Activated CD8-positive, alpha-beta memory T cell treated with anti-CD3 and anti-CD28 coated beads, Interleukin-2, amount 10 ng/mL, durations not matched to agents 7 days and 5 days (primary cell): ENCODE measurements at places on chromosomes 4 and X.

DNA sequence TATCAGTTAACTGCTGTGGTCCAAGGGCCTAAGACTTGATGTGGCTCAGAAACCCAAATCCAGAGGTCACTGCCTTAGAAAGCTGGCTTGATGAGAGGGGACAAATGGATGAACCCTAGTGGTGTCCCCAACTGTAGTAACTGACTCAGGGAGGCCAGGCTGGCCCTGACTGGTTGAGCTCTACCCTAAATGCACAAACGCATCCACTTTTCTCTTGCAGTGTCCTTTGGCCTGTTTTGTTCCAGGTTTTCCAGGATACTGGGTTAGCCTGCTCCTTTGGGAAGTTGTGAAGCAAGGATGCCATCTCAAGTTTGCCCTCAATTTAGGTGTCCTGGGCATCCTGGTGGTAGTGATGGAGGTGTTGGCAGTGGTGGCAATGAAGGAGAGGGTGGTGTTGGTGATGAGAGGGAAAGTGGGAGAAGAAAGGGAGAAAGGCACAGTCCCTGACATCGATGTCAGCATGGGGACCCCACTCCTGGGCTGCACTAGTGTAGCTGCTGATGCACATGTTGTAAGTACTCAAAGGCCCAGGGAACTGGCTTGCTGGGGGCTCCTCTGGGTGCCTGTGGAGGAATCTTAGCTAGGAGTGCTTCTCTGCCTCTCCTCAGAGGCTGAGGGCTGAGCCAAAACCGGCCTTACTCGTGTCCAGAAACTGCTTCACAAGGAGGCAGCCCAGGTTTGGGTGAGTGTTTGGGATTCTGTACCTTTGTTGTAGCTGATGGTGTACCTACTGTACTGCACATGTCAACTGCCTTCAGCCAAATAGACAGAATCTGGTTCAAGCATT lies 2.9 kb upstream of the HAND2 start:
- no peak for DNase-seq

- no peak for DNase-seq
Measured at GRCh38 chr4:29051381-29051965, 1668.7 kb upstream of the PCDH7 start.

GRCh38 chr4:89773805-89774204 lies 63.2 kb downstream of the SNCA start:
- no peak for DNase-seq

GRCh38 chrX:53324803-53325202 lies 43.4 kb upstream of the IQSEC2 start:
- no peak for DNase-seq

DNA sequence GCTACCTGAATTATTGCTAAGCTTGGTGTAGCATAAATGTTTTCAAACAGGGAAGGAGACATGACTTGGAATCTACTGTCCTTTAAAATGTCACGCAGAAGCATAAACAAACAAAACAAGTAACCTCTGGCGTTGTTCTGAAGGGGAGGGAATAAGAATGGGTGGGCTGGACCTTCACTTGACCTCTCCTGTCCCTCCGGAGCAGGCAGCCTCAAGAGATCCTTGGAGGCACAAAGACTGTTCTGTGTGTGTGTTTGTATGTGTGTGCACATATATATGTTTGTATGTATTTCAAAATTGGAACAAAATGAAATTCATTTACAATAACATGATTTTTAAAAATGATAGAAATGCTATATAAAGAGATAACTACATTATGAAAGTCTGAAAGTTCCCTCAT lies 91.3 kb upstream of the DCLK2 start:
- no peak for DNase-seq

DNA sequence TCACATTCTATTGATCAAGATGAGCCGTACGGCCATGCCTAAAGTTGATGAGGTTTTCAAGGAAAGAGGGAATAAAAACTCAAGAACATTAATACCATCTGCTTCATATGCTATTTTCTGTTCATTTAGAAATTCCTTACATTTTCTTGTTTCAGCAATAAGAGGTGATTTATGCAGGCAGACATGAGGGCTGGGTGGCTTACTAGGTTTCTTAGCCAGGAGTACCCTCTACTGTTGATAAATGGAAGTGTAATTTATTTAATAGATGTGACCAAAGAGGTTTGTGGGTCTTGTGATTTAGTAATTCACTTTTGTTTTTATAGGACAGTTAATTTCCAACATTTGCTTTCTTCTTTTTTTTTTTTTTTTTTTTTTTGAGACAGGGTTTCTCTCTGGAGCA lies 6.4 kb upstream of the SMIM9 start:
- DNase-seq: no peak

GRCh38 chr4:3753726-3754412 lies 12.3 kb upstream of the ADRA2C start:
- DNase-seq: no peak
